ENCODE measurements at places on chromosomes 7 and 10.

- no peak for DNase-seq
Measured at GRCh38 chr7:6640246-6640721, 3.2 kb downstream of the ZNF316 start.

DNA sequence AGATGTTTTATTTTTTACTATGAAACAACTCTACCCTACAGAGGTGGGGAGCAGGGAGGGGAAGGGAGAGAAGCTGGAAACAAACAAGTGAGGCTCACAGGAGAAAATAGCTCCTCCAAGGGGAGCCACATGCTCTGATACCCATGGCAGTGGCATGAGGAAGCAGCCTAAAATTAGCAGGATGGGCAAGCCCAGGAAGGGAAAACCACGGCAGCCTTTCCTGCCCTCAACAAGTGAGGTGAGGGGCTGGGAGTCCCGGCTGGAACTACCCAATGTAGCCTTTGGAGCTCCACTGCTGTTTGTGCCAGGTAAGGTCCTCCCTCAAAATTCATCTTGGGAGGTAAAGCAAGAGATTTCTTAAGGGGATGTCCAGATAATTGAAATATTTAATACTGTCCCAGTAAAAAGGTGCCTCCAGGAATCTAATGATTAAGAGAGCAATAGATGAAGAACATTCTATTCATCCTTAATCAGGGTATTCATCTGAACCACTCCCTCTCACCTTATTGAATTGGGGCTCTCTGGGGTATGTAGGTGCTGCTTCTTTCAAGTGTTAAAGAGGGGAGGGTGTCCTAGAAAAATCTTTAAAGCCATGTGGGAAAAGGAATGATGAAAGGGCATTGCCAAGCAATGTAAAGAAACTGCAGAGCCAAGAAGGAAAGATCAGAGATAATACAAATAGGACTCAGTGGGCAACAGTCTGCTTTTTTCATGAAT lies 12.8 kb upstream of the HERC4 start:
- no peak for DNase-seq

DNA sequence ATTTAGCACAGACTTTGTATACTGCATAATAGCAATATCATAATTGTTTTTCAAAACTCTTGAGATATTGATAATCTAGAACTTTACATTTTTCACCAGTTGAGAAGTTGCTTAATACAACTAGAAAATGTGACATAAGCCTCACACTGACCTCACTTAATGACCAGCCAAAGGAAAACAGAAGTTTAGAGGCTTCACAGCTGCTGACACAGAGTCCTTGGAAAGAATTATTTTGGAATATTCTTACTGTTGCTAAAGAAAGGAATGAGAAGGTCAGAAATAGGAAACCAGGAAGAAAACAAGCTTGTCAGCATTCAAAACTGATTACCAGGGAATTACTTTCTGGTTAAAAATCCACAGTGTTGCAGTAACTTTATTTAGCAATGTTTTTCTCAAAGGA lies 35.5 kb upstream of the WASL start:
- DNase-seq = no peak

GRCh38 chr10:70616761-70617160 lies 14.2 kb upstream of the PRF1 start:
- DNase-seq = no peak

DNA sequence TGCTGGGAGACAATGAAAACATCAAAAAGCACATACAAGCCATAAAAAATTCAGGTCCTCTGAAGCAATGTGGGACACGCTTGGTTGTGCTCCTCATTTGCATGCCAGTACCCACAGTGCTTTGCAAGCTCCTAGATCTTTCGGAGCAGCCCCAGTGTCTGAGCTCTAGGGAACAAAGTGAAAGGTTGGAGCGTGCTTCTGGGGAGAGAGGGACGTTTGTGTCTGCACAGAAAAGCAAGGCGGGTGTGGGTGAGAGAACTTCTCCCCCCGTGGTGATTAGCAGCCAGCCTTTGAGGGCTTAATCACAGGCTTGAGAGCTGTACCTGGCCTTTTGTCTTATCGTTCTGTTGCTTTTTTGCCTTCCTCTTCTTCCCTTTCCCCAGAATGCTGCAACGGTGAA lies 76.7 kb upstream of the HABP2 start:
- no peak for DNase-seq

- no peak for DNase-seq
Measured at GRCh38 chr10:112214298-112214926, 30.8 kb upstream of the GPAM start.

GRCh38 chr7:68783684-68784083 lies 814.6 kb upstream of the AUTS2 start:
- no peak for DNase-seq

GRCh38 chr7:926061-927030 lies 28.1 kb downstream of the ADAP1 start:
- DNase-seq = no peak

DNA sequence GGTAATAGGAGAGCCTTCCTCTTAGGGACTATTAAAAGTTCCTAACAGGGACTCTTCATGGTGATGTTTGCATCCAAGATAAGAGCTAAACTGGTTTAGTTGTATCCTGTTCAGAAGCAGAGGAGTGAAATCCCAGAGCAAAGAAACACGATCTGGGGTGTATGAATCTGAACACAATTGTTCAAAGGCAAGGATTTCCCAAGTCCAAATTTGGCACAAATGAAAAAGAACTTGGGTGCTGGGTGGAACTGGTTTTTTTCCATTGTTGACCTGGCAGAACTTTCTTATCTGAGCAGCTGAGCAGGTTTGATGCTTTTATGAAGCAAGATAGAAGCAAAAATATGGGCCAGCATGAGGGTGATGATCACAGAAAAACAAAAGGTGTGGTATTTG lies 6.0 kb downstream of the AGFG2 start:
- no peak for DNase-seq

GRCh38 chr10:33739031-33739430 lies 404.6 kb upstream of the NRP1 start:
- DNase-seq = no peak

- DNase-seq = no peak
Measured at GRCh38 chr7:102898532-102898859, 14.3 kb upstream of the LRRC17 start.

- no peak for DNase-seq
Measured at GRCh38 chr10:11246752-11247467, 229.2 kb downstream of the CELF2 start.

- no peak for DNase-seq
Measured at GRCh38 chr10:123639131-123639530, 27.0 kb upstream of the GPR26 start.

DNA sequence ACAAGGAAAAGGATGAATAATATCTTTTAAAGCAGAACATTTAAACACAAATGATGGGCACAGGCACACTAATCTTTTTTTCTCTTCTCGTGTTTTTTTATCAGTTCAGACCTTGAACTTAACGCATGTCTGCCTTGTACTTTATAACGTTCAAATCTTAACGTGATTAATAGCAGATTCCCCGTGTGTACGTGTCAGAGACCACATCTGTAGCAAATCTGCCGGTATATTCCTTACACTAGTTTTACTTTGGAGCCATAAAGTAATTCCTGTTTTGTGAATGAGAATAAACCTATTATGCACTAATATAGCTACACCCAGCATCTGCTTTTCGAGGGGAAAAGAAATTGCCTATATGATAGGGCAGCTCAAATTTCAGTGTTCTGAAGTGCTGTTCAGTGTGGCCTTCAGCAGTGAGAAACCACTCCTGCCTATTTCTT lies 166.0 kb upstream of the TCF7L2 start:
- DNase-seq = no peak

DNA sequence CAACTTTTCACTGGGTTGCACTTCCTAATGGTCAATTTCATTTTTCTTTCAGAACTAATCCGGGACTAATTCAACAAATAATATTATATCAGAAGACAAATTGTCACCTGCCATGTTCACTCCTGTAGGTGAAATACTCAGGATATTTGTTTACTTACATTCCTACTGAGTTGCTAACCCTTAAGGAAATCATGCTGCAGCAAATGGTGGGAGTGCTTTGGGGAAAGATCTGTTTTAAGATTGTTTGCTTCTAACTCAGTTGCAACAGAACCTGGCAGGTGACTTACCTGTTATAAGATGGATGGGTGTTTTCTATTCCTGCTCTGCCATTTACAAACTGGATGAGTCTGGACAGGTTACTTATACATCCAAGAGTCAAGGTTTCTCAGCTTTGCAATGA lies 81.8 kb downstream of the ZNF248 start:
- DNase-seq = no peak

- DNase-seq = no peak
Measured at GRCh38 chr10:8979976-8980375, 925.5 kb downstream of the GATA3 start.

GRCh38 chr10:86102451-86102850 lies 264.1 kb downstream of the GRID1 start:
- DNase-seq = no peak

DNA sequence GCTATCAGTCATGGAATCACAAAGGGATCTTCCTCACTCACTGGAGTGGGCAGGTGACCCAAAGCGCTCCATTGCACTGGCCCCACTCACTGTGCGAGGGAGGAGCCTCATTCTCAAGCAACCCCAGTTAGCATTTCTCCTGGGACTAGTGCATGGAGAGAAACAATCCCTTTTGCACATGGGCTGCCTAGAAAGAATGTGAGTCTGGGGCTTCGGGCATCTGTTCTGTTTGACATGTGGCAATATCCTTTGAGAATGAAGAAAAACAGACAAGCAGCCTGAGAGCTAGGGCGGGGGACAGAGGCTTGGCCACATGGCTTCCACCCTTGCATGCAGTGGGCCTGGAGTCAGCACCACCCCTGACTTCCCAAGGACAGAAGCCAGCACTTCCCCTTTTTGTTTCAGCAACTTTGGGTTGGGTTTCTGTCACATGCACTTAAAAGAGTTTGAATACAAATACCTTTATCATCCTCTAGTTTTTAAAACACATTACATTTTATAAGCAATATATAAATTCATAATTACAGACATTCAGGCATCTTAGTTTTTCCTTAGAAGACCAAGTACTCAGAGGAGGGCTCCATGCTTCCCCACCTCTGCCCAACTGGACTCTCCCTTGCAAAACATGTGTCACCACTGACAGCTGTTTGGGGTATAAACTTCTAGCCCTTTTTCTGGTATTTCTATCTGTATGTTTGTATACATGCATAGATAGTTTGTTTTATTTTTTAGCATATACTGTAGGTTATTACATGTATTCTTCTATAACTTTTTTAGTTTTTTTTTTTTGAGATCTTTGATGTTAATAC lies 73.8 kb downstream of the RBM20 start:
- no peak for DNase-seq

Data from activated CD4-positive, alpha-beta T cell treated with anti-CD3 and anti-CD28 coated beads for 1 hour (primary cell).